Glomerular endothelial cell (primary cell): ENCODE measurements at places on chromosomes 16 and 17. TPM values are rescaled to one million over a fixed set of nuclear protein-coding genes. Genes with fewer than 3 reads are reported as not detected.

DNA sequence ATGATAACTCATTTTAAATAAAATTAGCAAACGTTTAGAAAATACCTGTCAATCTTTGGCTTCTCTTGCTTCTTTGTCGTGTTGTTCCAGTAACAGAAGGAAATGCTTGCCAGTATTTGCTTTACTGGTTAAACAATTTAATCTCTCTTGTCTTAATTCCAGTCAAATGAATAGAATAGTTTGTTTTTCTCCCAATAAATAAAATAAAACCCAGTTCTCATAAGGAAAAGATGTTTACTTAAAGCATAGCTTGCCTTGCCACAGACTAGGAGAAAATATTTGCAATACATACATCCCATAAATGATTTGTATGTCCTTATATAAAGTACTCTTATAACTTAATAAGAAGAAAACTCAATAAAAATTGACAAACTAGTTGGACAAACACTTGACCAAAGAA is 43.9 kb upstream of the TEKT3 start:
- no peak for DNase-seq

DNA sequence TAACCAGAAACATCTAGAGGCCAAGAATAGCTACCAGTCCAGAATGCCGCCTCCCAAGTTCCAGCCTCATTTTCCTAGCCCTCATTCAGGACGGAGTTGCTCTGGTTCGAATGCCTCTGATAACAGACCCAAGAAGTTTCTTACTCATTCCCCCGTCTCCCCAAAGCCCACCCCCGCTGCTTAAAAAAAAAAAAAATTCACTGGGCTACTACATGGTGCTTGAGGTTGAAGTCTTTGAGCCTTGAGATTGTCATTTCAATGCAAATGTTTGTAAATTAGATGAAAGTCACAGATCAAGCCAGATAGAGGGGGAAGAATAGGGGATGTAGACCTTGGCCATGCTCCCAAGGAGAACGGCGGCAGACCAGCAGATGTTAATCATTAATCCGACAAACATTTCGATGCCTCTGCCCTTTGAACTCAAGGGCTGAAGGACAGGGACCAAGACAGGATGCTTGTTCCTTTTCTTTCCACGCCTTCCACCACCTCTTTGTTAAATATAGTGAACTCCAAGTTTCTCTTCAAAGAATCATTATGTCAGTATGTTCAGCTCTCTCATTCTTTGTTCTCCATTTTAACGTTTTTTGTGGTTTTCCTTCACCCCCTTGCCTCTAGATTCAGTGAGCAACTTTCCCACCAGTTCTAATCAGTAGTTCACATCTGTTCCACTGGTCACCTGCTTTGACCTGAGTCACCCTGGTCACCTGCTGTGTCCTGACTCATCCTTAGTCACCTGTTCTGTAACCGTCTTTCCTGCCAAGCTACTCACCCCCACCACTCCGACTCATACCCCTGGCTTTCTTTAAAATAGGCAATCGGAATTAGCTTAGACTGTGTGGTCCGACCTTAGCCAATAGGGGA is 190.3 kb downstream of the CPPED1 start:
- DNase-seq, result no peak

GRCh38 chr17:2705888-2706795 is 5.4 kb downstream of the CLUH start:
- no peak for DNase-seq

- peak; percentile 80 for DNase-seq
Observed at GRCh38 chr16:67902831-67903230, 9.8 kb downstream of the PSKH1 start.

DNA sequence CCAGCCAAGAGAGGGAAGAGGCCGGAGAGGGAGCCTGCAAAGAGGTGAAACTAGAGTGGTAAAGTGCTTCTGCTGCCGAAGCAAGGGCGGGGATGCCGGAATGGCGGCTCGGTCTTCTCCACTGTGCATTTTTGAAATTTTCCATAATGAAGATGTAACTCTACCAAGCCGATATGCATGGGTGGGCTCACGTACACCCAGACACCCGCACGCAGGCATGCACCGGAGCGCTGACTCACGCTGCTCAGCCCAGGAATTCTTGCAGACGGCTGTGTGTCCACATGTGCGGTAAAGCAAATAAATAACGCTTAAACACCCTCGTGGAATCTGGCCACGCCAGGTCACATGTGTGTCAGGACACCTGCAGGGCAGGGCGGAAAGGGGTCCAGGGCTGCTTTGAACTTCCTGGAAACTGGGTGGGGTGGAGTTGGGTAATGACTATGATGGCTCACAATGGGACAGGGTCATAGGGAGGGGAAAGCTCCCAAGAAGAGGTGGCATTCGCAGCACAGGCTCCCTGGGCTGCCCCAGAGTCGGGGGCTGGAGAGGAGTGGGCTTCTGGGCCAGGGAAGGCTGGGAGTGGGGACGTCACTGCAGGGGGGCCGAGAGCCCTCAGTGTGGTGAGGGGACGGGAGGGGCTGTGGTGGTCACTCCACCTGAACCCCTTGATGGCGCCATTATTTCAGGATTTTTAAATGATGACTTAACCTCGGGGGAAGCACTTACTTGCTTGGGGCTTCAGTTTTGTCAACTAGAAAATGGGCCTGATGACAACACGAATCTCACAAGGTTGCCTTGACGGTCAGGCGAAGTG is 265.5 kb downstream of the PARN start:
- DNase-seq, result no peak

DNA sequence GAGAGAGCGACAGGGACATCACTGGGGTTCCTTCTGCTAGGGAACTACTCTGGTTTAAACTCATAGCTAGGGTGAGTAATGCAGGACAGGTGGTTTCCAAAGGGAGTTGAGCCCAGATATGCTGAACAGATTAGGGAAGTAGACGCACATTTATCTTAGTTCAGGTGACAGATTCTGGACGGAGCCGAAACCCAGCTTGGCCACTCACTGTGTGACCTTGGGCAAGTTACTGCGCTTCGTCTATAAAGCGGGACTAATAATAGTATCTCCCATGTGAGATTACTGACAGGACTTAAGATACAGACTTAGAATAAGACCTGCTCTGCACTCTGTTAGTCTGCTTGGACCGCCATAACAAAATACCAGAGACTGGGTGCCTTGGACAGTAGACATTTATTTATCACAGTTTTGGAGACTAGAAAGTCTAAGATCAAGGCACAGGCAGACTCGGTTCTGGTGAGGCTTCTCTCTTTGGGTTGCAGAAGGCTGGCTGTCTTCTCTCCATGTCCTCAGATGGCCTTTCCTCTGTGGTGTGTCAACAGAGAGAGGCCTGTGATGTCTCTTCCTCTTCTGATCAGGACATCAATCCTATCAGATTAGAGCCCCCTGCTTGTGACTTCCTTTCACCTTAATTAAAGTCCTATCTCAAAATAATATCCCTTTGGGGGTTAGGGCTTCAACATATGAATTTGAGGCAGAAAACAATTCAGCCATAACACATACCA is 12.1 kb downstream of the SCNN1G start:
- no peak for DNase-seq

GRCh38 chr17:6070430-6070912 is 292 bp downstream of the WSCD1 start:
- no peak for DNase-seq

GRCh38 chr17:70905796-70906195 is 736.5 kb downstream of the KCNJ2 start:
- DNase-seq, result no peak

DNA sequence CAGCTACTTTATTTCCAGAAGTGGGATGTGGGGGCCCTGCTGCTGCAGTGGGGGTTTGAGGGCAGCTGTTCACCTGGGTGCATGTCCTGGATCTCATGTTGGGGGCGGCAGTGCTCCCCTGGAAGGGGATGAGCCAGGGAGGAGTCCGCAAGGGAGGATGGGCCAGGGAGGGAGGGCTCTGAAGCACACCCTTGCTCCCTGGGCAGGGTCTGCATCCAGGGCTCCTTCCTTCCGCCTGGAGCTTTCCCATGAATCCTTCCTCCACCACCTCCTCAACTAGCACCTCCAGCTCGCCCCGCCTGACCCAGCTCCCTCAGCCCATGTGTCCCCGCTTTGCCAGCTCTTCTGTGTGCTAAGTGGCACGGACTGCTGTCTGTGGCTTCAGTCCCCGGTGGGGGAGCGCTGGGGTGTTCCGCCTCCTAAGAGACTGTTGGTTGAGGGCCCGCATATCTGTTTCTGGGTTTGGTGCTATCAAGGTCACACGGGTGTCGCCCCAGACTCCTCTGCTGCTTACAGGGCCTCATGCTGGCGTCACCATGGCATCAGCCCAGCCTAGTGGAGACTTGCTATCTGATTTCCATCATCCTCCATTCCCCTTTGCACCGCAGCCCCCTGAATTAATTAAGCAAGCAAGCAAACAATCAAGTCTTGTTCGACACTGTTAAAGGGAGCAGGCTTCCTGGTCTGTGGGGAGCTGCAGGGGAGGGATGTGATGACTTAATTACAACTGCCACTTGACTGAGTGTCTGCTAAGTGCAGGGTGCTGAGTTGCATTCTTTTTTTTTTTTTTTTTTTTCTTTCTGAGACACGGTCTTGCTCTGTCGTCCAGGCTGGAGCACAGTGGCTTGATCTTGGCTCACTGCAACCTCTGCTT is 71.8 kb downstream of the PRKCA start:
- DNase-seq, result no peak

DNA sequence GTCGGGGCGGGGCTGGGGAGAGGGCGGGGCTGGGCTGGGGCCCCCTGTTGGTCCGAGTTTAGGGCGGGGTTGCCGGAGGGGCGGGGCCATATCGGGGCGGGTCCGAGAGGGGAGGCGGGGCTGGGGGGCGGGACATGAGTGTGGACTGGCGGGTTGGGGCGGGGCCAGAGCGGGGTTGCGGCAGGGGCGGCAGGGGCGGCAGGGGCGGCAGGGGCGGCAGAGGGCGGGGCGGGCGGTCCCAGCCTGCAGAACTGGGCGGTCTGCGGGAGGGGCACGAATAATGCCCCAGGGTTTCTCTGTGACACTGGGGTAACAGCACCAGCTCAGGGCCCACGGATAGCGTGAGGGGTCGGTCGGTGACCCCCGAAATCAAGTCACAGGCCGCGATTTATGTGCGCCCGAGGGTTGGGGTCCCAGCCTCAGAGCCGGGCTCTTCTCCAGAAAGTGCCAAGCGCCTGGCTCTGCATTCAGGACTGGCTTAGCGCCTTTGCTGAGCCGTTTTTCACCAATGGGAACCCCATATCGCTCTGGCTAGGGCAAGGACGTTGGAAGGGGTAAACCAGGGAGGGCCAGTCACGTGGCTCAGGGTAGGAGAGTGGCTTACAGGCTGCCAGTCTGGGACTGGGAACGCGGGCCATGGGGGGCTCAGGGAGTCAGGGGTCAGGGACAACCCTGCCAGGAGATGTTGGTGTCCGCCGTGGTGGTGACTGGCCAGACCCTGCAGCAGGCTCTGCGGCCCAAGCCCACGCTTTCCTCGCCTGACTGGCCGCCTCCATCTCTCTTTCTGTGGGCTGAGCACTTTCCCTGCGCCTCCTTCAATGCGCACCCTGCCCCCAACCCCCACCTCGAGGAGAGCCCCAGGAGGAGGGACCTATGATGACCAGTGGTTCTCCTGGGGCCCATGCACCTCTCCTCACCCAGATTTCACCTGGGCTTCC is 1.2 kb upstream of the METTL26 start:
- DNase-seq, result no peak

DNA sequence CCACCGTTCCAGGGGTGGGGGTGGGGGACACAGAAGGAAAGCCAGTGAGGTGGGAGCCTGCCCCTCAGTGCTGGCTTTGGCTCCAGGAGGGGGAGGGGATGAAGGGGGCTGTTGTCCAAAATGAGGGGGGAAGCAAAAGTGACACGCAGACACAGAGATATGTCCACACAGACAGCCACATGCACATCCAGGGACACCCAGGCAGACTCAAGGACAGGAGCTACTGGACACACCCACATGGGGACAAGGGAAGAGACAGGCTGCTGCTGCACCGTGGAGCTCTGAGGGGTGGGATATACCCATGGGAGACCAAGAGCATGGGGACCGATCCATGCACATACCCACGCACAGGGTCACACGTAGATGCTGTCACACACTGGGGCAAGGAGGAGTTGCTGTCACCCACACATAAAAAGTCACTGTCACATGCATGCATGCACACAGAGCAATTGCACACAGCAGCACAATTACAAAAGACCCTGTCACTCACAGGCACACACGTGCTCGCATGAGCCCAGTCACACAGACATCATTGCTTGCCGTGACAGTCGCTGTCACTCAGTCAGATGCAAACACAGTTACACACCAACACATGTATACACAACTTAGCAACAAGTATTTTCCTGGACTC is 1.3 kb downstream of the THRA start:
- no peak for DNase-seq

DNA sequence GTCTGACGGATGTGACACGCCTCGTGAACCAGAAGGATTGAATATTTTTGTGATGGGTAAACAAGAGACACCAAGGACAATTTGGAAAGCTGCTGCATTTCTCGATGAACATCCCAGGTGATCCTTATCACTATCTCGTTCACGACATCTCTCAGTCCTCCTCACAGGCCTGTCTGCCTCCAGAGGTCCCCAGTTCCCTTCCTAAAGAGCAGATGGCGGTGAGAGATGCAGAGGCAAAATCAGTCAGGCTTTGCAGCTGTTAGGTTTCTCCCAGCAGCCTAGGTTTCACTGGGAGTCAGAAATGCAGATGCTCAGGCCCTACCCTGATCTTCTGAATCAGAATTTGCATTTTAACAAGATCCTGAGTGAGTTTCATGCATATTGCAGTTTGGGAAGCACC is 23.6 kb downstream of the SCPEP1 start:
- no peak for DNase-seq

- DNase-seq, result no peak
Observed at GRCh38 chr17:8823279-8823678, 24.1 kb upstream of the MFSD6L start.

Gene ACE
- total RNA-seq, result 22.8 and 117 TPM in 2 replicates
